ENCODE measurements at places on chromosomes 11 and 22. TPM values are rescaled to one million over a fixed set of nuclear protein-coding genes. Genes with fewer than 3 reads are reported as not detected.

Gene LSP1
- total RNA-seq: 147 TPM

Gene BRD1
- total RNA-seq: 23.2 TPM

Gene HRAS
- 46.0 TPM for total RNA-seq

Gene KRTAP5-2
- not detected for total RNA-seq

Gene ACTN3
- total RNA-seq: 0.12 TPM

Gene GSC2
- not detected for total RNA-seq

GRCh38 chr11:67640021-67640757 lies 626 bp upstream of the TBX10 start:
- H3K27me3 ChIP-seq: no peaks in the 10 kb centered on the region
- no peak overlapping the region for H3K27ac ChIP-seq
- H3K36me3 ChIP-seq: no peaks in the 10 kb centered on the region
- H3K4me3 ChIP-seq: no peak overlapping the region

GRCh38 chr11:66967670-66968425 lies 7.3 kb upstream of the C11orf86 start:
- no peaks in the 10 kb centered on the region for H3K36me3 ChIP-seq
- peaks cover 3% of the 10 kb centered on the region for H3K27me3 ChIP-seq
- H3K4me3 ChIP-seq: no peak overlapping the region
- DNase-seq: no peak

GRCh38 chr11:74449369-74449931 lies 17.9 kb downstream of the KCNE3 start:
- DNase-seq: peak; percentile 19
- peaks cover 9% of the 10 kb centered on the region for H3K27me3 ChIP-seq
- peaks cover 15% of the 10 kb centered on the region for H3K4me1 ChIP-seq
- no peaks in the 10 kb centered on the region for H3K36me3 ChIP-seq
- H3K4me3 ChIP-seq: peak overlapping the region; percentile 3

- no peak for DNase-seq
- H3K27ac ChIP-seq: no peak overlapping the region
- H3K4me3 ChIP-seq: no peak overlapping the region
- H3K36me3 ChIP-seq: no peaks in the 10 kb centered on the region
- no peaks in the 10 kb centered on the region for H3K4me1 ChIP-seq
Measured at GRCh38 chr11:103730131-103730940, 306.1 kb upstream of the DDI1 start.

GRCh38 chr22:26648528-26649388 lies 8.6 kb upstream of the MIAT start:
- H3K27ac ChIP-seq: peak overlapping the region; percentile 2
- DNase-seq: no peak
- H3K27me3 ChIP-seq: no peaks in the 10 kb centered on the region

DNA sequence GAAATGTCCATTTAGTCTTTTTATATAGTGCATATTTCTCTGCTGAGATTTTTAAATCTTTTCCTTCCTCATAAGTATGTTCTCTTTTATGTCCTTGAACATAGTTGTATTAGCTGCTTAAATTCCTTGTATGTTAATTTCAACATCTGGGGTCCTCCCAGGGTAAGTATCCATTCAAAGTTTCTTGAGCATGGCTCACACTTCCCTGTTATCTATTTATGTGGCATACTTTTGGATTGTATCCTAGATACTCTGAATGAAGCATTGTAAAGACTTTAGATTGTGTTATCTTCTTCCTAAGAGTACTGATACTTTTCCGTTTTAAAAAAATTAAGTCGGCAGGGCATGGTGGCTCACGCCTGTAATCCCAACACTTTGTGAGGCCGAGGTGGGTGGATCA lies 28.4 kb upstream of the PITPNB start:
- no peaks in the 10 kb centered on the region for H3K4me1 ChIP-seq
- DNase-seq: no peak
- no peak overlapping the region for H3K27ac ChIP-seq
- H3K27me3 ChIP-seq: no peaks in the 10 kb centered on the region

Data from activated naive CD8-positive, alpha-beta T cell treated with anti-CD3 and anti-CD28 coated beads for 36 hours (primary cell).